ENCODE measurements at places on chromosomes 2 and 18.

DNA sequence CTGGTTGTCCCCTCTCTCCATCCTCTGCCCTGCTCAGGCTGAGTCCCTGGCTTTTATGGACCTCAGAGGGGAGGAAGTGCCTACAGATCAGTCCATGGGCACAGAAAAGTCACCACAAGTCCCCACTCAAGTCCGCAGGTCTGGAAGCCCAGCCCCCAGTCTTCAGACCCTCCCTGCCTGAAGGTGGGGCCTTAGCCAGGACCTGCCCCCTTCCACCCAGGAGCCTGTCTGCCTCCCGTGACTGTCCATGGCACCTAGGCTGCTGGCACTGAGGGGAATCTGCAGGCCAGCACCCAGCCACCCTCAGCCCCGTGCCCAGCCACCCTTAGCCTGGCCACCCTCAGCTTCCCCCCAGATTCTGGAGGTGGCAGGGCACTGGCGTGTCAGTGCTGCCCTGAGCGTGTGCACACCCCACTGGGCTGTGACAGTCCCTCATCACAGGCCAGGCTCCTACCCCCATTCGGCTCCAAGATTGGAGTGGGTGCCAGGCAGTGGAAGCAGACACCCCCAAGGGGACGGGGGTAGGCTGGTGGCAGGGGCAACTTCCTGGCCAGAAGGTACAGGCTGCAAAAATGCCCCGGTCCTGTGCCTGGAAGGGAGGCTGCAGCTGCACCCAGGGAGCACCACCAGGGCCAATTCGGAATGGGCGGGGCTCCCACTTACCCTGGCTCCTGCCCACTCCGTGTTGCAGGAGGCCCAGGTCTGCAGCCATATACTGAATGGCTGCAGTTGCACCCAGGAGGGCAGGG is 154.7 kb upstream of the RMP24 start:
- DNase-seq = no peak

- no peak for DNase-seq
Observed at GRCh38 chr18:12701161-12701560, 1.4 kb downstream of the CEP76 start.

DNA sequence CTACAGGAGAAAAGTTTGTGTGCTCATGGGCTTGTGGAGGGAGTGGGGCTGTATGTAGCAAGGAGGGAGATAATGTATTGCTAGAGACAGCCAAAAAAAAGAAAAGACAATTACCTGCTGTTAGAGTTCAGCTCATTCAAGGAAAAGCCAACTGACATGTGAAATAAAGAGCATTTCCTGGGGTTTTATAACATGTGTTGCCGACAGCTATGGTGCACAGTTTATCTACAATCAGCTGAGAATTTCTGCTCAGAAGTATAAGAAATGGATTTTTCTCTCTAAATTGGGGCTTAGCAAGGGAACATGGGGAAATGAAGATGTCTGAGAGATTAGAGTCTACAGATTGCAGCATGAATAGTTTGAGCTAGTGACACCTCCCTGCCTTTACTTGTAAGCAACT is 674.1 kb downstream of the SUCLG1 start:
- no peak for DNase-seq

DNA sequence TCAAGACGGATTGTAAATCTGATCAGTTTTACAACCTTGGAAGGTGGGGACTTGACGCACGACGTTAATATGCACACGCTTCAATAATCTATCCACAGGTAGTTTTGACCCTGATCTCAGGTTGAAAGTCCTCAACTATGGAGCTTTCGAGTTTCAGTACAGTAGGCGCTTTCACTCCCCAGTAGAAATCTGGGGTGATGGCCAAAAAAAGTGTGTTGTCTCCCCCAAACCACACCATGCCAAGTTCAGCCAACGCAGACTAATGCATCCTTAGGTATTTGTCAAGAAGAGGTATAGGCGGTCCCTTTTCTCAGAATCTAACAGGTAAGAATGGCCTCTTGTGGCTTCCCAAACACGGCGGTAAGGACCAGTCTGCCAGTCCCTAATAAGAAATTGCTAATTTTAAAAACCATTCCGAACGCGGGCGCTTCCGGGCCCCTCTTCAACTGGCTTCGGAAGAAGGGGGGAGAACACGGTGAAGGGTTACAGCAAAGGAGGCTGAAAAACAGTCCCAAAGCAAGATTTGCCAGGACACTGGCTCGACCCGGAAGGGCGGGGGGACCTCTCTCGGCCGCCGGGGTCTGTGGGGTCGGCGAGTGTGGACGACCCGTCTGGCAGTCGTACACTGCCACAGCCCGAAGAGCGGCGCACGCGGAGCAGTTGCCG is 659 bp downstream of the FAM210A start:
- DNase-seq = no peak

GRCh38 chr2:8510519-8510918 is 171.3 kb upstream of the ID2 start:
- no peak for DNase-seq

DNA sequence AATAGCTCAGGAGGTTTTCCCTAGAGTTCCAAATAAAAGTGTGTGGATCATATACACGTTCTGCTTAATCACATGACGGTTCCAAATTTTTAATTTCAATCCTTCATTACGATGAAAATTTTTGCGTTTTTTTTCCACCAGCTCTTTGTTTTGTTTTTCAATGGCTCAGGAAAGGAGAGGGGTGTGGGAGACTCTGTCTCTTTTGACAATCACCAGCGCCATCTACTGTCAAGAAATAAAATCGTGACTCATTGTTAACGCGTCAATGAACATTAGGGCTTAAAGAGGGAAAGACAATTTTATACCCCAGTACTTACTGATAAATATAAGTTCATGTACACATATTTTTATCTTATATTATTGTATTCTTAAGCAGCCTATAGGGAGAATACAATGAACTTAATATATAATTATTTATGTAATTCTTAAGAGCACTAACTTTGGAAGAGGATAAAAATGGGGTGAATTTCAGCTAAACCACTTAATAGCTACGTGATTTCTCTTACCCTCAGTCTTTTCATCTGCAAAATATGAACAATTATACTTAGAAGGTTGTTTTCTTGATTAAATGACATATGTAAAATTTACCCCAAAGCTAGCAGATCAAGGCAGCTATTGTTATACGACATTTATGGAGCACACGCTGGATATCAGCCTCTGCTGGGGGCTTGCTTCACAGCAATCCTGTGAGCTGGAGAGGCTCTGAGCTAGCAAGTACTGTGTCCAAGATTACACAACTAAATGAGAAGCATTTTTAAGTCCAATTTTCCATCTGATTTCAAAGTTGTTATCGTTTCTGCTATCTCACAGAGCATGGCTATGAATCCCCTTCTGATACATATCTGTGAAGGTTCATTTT is 47.4 kb upstream of the RMDN2 start:
- no peak for DNase-seq

GRCh38 chr2:33477473-33478468 is 1.3 kb downstream of the RASGRP3 start:
- DNase-seq = no peak

GRCh38 chr18:33101316-33101715 is 328.5 kb upstream of the KLHL14 start:
- DNase-seq = no peak

GRCh38 chr2:160411167-160411566 is 82.4 kb downstream of the RBMS1 start:
- no peak for DNase-seq

GRCh38 chr18:30280186-30280585 is 762.4 kb downstream of the DSC3 start:
- DNase-seq = no peak

- no peak for DNase-seq
Observed at GRCh38 chr2:13212115-13212514, 495.4 kb downstream of the TRIB2 start.

- DNase-seq = no peak
Observed at GRCh38 chr2:144194326-144195071, 325.4 kb downstream of the ZEB2 start.

GRCh38 chr2:61158356-61158955 is 3.5 kb upstream of the C2orf74 start:
- DNase-seq = no peak

- no peak for DNase-seq
Observed at GRCh38 chr2:224570328-224570993, 14.7 kb downstream of the CUL3 start.

- no peak for DNase-seq
Observed at GRCh38 chr2:2503864-2504418, 172.9 kb upstream of the MYT1L start.

DNA sequence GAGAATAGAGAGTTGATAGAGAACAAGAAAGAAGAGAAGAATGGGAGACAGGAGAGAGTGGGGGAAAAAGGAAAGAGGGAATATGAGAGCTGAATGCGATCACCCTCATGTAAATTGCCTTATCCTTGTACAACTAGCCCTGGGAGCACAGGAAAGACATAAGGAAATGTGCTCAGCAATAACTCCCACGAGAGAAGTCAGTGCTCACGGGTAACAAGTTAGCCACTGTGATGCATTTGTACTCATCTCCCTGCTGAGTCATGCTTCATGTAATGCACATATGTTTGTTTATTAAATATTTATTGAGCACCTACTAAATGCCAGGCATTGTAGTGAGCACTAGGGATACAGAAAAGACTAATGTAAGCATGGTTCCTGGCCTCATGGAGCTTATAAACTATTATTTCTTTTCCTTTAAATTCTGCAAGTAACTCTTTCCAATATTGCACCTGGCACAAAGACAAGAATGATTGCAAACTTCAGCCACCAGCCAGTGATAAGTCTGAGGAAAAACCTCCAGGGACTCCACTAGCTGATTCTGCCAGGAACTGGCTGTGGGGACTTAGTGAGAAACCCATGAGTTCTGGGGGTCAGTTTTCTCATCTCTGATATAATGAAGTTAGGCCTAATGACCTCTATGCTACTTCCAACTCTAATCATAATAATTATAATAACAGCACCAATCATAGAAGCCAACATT is 124.1 kb downstream of the LNPK start:
- DNase-seq = no peak

- DNase-seq = no peak
Observed at GRCh38 chr18:26468931-26469340, 79.4 kb downstream of the KCTD1 start.

DNA sequence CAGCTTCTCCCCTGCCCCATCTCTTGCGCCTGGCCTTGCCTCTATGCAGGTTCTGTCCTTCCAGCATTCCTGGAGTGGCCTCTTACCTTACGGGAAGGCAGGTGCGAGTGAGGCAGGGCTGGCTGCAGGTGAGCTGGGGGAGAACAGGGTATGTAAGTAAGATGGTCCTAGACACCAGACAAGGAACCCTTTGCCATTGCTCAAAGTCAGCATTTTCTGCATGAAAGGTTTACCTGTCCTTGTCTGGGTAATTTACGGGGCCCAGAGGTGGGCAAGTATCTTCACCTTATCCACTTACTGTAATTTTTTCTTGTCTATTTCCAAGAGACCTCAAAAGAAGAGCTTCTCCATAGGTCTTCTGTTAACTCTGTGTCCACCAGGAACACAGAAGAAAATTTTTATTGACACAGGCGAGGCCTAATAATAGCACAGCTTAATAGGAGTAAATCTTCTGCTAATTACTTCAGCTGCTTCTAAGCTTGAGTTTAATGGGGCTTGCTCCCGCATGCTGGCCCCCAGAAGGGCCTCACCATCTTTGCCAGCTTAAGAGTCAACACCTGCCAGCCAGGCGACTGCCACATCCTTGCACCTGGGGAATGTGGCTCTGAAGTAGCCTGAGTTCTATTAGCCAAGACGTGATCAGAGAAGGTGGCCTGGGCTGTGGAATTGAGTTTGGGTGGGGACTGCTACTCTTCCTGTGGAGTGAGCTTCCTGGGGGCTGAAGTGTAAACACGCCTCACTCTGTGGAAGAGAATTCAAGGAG is 27.1 kb downstream of the PCARE start:
- no peak for DNase-seq

DNA sequence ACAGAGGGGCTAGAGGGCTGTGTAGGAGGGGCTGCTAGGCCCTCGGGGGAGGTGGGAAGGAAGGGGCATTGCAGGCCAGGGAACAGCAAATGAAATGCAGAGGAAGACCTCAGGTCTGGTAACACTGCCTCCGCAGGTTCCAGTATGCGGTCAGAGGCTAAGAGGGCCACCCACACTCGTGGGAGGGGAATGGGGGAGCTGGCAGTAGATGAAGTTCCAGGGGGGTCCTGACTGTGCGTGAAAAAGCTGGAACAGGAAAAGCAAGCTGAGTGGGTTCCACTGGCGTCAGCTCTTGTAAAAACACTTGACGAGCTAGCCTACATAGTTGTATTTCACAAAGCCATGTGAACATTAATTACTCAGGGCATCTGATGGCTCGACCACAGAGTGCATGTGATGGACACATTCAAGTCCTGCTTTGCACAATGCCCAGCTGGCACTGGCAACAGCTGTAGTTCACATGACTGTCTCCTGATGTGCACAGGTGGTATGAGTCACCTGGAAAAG is 29.0 kb upstream of the PTPN4 start:
- no peak for DNase-seq

- no peak for DNase-seq
Observed at GRCh38 chr2:168424971-168425370, 31.1 kb upstream of the CERS6 start.

DNA sequence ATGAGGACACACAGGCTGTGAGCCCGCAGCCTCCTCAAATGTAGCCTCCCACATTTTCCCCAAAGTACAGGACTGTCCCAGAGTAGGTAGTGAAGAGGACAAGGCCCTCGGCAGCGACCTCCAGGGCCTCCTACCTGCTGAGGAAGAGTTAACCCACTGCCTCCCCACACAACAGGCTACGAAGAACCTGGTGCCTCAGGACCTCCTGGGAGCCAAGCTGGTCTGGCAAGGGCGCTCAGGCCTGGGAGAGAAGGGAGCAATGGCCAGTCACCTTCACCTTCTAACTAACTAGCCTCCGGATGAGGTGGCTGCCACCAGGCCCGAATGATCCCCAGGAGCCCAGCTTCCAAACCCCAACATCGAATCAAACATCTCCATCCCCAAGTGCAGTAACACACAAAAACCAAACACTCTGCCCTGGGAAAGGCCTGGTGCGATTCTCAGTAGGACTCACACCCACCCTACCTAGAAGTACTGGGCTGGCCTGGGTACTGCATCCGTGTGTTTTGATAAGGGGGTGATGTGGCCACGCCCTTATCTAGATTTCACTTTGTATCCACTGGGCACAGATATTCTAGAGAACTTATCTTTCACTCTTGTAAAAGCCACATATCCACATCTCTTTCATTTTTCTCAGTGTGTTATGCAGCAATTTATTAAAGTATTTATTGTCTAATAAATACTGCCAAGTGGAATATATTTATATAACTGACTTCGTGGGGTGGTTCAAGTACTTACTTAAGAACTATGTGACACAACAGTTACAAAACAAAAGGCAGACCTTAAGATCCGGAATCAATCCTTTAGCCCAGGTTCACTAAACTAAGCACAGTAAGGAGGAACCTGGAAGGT is 9.7 kb downstream of the ERFE start:
- DNase-seq = no peak

DNA sequence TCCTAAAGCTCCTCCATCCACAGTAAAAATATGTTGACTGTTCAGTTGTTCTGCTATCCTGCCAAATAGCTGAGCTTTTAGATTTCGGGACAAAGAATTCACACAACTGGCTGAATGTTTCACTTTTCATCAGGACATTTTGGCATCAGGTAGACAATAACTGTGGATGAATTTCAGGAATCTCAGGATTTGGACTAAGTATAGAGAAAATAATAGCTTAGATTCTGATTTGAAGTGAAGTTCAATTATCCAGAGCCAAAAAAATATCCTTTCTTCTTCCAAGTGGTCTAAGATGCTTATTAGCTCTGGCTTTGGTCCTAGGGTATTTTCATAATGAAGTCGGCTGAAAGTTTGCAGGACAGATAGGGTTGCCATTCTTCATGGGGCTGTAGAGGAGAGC is 16.1 kb downstream of the KCNE4 start:
- no peak for DNase-seq

- no peak for DNase-seq
Observed at GRCh38 chr18:61413396-61413795, 80.2 kb downstream of the CDH20 start.

- no peak for DNase-seq
Observed at GRCh38 chr2:203623661-203624060, 82.8 kb upstream of the CD28 start.

Data from stimulated activated CD4-positive, alpha-beta T cell treated with anti-CD3 and anti-CD28 coated beads, Interleukin-4, amount 100 ng/mL, for 4 hours (primary cell).